Kidney (tissue), 22 donors: ENCODE measurements at places on chromosomes 11 and 22. TPM values are rescaled to one million over a fixed set of nuclear protein-coding genes. Genes with fewer than 3 reads are reported as not detected.

DNA sequence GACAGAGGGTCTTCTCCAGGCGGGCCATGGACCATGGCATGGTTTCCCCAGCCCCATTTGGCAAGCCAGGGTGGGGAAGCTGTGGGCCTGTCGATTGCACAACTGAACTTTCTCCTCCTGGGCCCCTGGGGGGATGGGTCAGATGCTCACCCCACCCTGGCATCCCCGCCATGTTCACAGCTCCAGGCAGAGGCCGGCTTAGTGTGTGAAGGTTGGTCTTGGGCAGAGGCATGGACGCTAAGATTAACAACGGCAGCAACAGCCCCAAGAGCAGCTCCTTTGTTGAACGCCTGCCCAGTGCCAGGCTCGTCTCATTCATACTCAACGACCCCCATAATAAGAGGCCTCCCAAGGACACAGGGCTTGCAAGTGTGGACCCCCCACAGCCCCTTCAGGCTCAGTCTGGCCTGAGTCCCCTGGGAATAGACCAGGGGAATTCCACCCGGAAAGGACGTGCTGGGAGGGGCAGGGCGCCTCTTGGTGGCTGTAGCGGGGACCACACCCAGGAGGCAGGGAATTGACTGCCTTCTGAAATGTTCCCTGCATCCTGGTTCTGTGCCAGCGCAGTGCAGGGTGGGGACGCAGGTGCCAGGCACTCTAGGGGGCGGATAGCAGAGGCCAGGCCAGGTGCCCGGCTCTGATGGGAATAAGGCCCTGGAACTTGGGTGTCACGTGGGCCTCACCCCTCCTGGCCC lies 8.3 kb downstream of the TSPO start:
- DNase-seq: no peak

DNA sequence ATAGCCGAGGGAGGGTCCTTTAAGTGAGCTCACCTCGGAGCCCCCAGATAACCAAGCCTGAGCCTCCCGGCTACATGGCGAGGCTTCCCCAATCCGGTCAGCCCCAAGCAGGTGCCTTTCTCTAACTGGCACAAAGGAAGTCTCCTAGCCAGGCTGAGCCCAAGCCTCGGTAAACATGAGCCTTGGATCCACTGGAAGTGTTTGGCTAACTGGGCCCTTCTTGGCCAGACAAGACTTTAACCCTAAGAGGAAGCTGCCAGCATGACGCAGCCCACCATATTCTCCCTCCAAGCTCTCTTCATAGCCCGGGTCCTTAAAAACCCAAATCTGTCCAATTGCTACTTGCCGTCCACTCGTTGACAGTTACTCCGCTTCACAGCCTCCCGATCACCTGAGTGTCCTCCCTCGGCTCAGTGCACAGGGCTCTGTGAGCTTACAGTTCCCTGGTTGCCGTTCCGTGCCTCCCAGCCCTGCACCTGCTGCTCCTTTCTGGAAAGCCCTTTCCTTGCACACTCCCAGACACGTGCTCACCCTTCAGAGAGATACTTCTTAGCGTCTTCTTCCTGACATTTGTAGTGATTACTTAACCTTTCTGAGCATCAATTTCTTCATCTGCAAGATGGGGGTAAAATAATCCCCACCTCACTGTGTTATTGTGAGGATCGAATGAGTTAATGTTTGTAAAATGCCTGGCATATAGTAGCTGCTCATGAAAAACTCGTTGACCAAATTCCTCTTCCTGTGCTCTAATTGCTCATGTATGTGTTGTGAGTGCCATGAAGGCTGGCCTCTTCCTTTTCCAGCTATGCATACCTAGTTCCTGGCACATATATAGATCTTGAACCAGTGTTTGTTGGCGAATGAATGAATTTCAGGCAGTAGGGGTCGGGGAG lies 25.6 kb downstream of the TXN2 start:
- DNase-seq: no peak

DNA sequence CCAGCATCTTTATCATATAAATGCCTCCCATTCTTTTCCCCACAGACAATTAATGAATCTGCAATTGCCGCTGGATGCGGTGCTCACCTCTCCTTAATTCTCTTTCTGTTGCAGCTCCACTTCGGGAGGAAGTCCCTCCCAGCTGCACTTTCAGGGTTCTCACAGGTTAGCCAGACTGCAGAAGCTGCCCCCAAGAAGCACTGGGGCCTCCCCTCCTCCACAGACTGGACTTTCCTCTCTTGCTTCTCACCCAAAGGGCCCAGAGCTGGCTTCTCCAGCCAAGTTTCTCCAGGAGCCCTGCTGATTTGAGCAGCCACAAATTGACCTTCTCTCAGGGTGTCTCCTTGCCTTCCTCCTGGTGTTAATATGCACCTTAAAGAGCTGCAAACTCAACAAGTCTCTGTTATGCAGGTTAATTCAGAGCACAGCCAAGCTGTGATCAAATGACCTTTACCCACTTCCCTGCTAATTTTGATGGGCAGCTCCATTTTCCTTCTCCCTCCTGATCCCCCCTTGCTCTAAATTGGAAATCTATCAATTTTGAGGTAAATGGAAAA lies 298.9 kb downstream of the BUD13 start:
- DNase-seq: no peak

- DNase-seq: no peak
These were observed 1430.5 kb downstream of the TBC1D22A start for GRCh38 chr22:48192920-48193319.

Gene ZNF214
- polyA plus RNA-seq: 3.2 TPM

- DNase-seq: no peak
These were observed 56.4 kb downstream of the TRAF6 start for GRCh38 chr11:36453678-36454077.

Gene TPBGL
- 0.13 TPM for polyA plus RNA-seq

Gene PDGFB
- polyA plus RNA-seq: 10.4 TPM
